ENCODE measurements at places on chromosomes 4 and X. TPM values are rescaled to one million over a fixed set of nuclear protein-coding genes. Genes with fewer than 3 reads are reported as not detected.

NSUN7 gene
- total RNA-seq = 8.5 TPM

- DNase-seq = no peak
Observed at GRCh38 chr4:27101126-27101525, 240.5 kb downstream of the STIM2 start.

DNA sequence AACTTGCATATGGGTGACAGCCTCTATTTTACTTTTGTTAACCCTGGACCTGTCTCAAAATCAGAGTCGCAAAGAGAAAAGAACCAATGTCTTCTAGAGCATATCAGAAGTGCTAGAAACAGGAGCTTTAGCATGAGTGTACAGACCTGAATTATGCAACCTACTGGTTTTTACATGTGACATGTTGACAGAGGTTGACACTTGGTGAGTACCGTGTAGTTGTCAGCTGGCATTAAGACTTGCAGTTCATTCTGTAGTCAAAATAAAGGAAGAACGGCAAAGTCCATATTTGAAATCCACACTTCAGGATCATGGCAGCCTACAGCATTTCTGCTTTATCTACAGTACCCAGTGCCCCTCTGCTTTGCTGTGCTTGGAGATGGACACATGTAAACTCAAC lies 291.9 kb upstream of the TENM3 start:
- DNase-seq = no peak

TMPRSS11B gene
- 0.56 TPM for total RNA-seq

DNA sequence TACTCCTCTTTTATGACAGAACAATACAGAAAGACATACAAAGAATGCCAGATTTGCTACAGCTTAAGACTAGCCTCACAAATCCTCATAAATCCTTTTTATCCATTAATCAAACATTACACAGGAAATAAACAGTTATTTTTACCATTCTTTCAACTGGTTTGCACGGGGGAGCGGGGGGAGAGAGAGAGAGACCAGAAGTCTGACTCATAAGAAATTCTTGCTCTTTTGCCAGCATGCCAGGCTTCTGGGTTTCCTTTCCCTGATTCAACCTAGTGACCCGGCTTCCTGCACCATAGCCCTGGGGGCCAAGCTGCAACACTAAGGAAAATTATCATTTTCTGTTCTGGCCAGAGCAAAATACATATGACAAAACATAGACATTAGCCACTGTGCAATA lies 6.8 kb upstream of the RRAGB start:
- DNase-seq = no peak

ZIC3 gene
- 4.6 TPM for total RNA-seq

SMIM10L2A gene
- total RNA-seq = 23.6 TPM

GRCh38 chrX:129549124-129549523 lies 9.1 kb downstream of the OCRL start:
- DNase-seq = no peak

TLR10 gene
- total RNA-seq = not detected

DNA sequence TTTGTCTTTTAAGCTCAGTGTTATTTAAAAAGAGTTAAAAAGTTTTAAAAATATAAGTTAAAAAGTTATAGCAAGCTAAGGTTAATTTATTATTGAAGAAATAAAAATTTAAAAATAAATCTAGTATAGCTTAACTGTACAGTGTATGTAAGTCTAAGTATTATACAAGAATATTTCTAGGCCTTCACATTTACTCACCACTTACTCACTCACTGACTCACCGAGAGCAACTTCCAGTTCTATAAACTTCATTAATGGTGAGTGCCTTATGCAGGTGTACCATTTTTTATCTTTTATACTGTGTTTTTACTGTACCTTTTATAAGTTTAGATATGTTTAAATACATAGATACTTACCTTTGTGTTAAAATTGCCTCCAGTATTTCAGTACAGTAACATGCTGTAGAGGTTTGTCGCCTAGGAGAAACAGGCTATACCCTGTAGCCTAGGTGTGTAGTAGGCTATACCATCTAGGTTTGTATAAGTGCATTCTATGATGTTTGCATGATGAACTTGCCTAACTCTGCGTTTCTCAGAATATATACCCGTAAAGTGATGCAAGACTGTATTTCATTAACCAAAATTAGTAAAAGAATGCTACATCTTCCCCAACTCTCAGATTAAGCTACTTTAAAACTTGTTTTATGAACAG lies 202.9 kb downstream of the CFAP299 start:
- no peak for DNase-seq

GRCh38 chr4:20995610-20996009 lies 295.4 kb downstream of the PACRGL start:
- no peak for DNase-seq

DNA sequence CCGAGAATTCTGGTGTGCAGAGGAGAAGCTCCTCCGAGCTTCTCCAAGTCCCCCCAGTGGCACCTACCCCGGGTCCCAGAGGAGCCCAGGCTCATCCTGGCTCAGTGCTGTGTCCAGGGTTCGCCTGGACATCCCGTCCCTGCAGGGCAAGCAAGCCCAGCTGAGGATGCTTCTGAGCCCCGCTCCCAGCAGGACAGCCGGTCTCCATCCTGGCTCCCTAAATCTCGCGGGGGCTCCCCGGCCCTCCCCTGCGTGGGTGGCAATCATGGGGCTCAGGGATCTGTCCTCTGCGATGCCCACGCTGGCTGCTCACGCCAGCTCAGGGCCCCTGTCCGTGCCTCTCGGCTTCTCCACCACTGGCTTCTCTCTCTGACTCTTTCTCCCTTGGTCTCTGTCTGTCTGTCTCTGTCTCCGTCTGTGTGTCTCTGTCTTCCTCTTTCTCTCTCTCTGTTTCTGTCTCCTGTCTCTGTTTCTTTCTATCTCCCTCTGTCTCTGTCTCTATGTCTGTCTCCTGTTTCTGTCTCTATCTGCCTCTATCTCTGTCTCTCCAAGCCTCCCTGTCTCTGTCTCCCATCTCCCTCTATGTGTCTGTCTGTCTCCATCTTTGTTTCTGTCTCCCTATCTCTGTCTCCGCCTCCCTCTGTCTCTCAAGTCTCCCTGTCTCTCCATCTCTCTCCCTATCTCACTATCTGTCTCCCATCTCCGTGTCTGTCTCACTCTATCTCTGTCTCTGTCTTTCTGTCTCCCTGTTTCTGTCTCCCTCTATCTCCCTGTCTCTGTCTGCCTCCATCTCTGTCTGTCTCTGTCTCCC lies 27.8 kb upstream of the SLC25A6 start:
- no peak for DNase-seq

DCAF16 gene
- 34.2 TPM for total RNA-seq

DNA sequence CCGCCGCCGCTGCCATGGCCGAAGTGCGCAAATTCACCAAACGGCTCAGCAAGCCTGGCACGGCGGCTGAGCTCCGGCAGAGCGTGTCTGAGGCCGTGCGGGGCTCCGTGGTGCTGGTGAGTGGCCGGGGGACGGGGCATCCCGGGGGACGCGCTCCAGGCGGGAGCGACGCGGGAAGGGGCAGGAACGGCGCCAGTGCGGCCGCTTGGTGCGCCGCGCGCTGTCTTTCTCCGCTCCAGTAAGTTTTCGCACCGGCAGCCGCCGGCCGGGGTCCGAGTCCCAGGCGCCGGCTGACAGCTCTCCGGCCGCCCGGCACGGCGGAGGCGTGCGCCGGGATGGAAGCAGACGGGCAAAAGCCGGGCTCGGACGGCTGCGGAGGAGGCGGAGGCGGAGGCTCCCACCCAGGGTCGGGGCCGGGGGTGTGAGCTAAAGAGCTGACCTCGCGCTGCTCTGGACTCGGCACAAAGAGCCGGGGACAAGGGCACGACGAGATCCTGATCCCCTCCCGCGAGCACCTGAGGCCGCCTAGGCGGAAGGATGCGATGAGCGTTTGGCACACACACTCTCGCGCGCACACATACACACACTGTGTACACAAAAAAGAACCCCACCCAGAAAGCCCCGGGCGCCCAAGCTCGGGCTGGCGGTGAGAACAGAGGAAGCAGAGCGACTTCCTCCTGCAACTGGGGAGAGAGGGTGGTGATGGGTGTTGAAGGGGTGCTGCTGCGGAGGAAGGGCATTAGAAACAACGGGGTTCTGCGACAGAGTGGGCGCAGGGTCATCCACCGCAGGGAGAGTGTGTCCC lies 545 bp downstream of the DOCK11 start:
- peak; percentile 15 for DNase-seq
